ENCODE measurements at places on chromosomes 16 and 17.

- DNase-seq: no peak
Observed at GRCh38 chr17:47955497-47956461, 1.9 kb downstream of the PRR15L start.

- DNase-seq: peak; percentile 51
Observed at GRCh38 chr17:79970576-79971068, 65.0 kb downstream of the TBC1D16 start.

- no peak for DNase-seq
Observed at GRCh38 chr17:65401561-65401960, 159.9 kb downstream of the AXIN2 start.

GRCh38 chr17:20095336-20096080 is 86.3 kb downstream of the SPECC1 start:
- peak; percentile 35 for DNase-seq

DNA sequence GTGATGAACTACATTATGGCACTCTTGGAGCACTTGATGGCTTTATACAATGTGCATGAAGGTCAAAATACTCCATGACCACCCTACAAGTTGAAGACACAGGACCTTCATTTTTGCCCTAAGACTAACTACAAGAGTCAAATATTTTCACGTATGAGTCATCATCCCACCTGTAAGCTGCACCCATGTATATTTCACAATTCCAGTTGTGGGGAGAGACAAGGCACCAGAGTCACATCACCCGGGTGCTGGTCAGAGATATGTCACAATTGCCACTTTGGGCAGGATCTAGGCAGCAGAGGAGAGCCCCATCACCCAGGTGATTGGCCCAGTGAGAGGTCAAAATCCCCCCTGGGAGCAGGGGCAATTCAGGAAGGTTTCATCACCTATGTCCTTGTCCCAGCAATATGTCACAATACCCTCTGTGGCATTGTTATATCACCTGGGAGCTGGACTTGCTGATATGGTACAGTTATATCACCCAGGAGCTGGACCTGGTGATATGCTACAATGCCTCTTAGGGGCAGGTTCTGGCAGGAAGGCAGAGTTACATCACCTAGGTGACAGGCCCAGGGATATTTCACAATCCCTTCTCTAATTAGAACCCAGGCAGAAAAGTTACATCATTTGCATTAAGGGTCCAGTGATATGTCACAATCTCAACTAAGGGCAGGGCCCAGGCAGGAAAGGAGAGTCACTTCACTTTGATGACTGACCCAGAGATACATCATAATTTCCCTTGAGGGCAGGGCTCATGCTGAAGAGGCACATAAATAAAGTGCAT is 1839.2 kb downstream of the TP53TG3F start:
- DNase-seq: no peak

DNA sequence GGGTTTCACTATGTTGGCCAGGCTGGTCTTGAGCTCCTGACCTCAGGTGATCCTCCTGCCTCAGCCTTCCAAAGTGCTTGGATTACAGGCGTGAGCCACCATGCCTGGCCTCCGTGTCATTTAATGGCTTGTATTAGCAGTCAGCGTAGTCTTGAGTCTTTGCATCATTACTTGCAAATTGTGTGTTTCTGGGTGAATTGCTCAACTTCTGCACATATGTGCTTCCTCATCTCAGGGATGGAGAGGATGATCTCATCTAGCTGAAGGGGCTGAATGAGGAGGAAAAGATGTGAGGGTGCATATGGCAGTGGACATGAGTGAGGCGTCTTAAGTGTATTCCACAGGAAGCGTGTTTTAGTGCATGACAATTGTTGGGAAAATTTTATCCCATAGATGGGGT is 155.8 kb downstream of the SNX29 start:
- DNase-seq: no peak

DNA sequence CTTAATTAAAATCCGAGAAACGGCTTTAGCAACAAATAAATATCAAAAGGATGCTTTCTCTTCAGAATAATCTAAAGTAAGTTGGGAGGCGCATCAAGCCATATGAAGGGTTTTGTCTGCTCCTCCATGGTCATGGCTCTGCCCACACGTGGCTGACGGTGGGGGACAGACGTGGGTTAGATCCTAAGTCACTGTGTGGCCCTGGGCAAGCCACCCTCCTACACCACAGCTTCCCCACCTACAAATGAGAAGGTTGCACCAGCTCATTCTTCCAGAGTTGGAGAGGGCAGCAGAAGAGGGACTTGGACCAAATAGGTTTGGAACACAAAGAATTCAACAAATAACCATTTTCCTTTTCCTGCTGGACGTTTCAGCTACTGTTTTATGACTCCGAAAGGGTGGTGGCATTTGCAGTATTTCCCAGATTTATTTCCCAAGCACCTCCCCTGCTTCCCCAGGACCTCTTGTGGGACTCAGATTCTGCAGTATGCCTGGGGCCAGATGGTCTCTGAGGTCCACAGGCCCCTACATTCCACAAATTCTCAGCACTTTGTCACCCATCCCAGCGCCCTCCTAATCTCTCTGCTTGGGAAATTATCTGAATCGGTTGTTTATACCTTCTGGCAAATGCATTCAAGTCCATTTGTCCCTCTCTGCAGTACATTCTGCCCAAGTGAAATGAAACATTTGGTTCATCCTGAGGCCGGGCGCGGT is 17.8 kb downstream of the LRRC75A start:
- no peak for DNase-seq

- no peak for DNase-seq
Observed at GRCh38 chr17:35740216-35740615, 8.8 kb downstream of the RASL10B start.

DNA sequence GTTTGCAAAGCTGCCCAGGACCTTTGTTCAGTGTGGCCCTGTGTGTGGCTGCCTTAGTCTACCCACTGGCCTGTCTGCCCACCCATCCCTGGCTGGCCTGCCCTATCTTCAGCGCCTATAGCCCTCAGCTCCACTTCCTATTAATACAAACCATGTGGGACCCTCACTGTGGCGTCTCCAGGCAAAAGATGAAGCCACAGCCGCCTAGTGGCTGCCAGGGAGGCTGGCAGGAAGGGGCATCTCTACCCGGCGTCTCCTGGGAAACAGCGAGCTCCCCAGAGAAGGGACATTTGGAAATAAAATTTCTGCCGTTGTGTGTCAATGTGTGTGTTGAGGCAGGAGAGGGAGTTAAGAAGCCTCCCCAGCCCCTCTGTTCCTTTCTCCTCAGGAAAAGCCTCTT is 31.5 kb downstream of the NEUROD2 start:
- DNase-seq: no peak

GRCh38 chr17:42337442-42337841 is 49.1 kb downstream of the STAT5A start:
- no peak for DNase-seq

GRCh38 chr17:41529491-41529915 is 1.4 kb upstream of the KRT19 start:
- DNase-seq: no peak

GRCh38 chr17:50956409-50956749 is 90.2 kb upstream of the TOB1 start:
- no peak for DNase-seq

DNA sequence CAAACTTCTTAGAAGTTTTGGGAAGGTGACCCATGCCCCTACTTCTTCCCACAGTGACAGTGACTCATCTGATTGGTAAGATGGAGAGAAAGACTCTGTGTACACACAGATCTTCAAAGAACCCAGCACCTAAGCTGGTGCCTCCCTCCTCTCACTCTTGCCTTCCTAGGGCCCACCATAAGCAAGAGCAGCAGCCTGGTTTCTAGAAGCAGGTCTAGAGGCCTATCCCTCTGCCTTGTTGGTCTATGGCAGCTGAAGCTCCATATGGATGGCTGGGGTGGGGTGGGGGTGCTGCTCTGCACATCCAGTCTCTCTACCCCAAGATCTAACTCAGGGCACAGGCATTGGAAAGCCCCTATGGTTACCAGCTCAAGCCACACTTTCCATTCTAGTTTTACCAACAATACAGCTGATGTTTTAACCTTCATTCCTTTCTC is 47.5 kb downstream of the STAT3 start:
- no peak for DNase-seq

GRCh38 chr17:75614006-75614405 is 19.2 kb upstream of the SMIM5 start:
- DNase-seq: no peak

DNA sequence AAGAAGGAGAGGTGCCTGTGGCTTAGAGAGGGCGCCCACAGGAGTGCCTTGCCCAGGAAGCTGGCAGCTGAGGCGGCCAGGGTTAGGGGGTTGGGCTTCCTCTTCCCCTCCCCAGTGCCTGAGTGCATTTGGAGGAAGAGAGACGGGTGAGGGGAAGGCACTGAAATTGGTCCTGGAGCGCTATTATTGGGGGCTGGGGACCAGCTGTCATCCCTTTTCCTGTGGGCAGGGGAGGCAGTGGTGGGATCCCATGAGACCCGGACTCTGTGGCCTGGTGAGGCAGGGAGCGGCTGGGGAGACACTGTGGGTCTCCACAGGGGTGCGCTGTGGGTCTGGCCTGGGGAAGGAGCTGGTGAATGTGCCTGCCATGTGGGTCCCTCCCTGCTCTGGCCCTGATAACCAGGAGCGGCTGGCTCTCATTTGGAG is 259.7 kb downstream of the SEC14L1 start:
- DNase-seq: no peak

- DNase-seq: no peak
Observed at GRCh38 chr17:59154292-59154720, 680 bp downstream of the SKA2 start.

DNA sequence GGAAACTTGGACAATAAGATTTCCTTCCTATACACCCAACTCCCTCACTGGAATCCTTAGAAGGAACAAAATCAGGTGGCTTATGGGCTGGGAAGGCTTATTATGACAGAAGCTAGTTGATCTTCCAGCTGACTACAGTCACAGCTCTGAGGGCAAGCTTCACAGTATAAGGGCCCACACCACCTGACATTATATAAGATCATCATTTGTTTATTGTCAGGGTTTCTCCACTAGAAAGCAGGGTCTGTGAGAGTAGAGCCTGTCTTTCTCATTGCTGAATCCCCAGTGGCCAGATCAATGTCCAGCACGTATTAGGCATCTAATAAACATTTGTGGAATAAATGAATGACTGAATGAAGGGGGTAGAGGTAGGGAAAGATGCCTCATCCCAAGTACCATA is 57.8 kb upstream of the PHOSPHO1 start:
- no peak for DNase-seq

GRCh38 chr16:14196011-14196410 is 124.9 kb downstream of the MRTFB start:
- no peak for DNase-seq

DNA sequence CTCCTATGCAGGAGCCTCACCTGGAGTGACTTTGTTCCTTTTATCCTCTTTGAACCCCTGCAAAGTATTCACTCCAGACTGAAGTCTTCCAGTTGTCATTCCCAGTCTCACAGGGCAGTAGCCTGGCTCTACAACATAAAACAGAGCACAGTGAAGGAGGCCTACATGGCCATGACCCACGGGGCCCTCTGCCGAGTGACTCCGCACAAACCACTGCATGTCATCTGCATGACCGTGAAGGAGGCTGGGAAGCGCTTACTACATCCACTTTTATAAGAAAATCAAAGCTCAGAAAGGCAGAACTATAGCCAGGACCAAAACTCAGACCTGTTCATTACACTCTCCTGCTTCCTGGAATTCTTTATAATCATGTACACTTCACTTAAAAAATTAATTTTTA is 42.5 kb downstream of the BRD7 start:
- no peak for DNase-seq

GRCh38 chr16:58793366-58793765 is 59.2 kb upstream of the GOT2 start:
- DNase-seq: no peak

- DNase-seq: no peak
Observed at GRCh38 chr17:40453881-40454612, 10.8 kb downstream of the IGFBP4 start.

DNA sequence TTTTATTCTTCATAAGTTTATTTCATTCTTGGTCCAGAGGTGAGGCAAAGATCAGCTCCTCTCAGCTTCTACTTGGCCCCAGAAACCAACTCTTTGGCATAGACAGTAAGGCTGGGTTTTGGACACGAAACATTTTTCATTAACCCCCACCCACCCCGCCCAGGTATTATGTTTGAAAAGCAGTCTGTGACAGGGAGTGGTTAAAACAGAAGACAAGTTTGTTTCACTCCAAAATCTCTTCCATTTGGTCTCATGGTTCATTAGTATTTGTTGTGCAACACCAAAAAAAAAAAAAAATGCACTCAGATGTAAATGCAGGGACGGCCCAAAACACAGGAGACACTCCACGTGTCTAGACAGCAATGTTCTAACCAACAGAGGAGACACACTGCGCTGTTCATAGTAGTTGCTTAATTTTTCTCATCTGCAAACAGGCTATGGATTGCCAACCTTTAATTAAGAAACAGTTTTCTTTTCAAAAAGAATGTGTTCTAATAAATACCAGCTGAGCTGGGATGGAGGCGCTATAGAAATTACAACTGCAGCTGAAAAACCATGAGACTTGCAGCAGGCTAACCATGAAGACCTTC is 39.8 kb upstream of the MMP2 start:
- no peak for DNase-seq

GRCh38 chr16:79093554-79093967 is 507.0 kb downstream of the MAF start:
- no peak for DNase-seq

DNA sequence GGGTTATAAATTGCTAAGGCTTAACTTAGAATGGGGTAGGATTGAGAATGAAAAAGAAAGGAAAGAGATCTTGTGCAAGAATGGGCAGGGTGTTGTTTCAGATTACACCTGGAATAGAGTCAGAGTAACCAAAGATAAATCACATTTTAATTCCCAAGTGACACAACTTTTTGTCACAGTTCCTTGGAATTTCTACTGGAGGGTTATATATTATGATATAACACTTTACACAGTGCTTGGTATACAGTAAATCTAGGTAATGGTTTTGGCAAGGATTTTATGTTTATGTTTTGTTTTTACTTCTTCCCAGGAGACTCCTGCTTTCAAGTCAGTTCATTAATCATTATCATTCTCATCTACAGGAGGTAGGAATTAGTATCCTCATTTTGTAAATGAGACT is 115.7 kb upstream of the KCNJ16 start:
- DNase-seq: no peak

- no peak for DNase-seq
Observed at GRCh38 chr16:85188822-85189672, 76.8 kb upstream of the CIBAR2 start.

DNA sequence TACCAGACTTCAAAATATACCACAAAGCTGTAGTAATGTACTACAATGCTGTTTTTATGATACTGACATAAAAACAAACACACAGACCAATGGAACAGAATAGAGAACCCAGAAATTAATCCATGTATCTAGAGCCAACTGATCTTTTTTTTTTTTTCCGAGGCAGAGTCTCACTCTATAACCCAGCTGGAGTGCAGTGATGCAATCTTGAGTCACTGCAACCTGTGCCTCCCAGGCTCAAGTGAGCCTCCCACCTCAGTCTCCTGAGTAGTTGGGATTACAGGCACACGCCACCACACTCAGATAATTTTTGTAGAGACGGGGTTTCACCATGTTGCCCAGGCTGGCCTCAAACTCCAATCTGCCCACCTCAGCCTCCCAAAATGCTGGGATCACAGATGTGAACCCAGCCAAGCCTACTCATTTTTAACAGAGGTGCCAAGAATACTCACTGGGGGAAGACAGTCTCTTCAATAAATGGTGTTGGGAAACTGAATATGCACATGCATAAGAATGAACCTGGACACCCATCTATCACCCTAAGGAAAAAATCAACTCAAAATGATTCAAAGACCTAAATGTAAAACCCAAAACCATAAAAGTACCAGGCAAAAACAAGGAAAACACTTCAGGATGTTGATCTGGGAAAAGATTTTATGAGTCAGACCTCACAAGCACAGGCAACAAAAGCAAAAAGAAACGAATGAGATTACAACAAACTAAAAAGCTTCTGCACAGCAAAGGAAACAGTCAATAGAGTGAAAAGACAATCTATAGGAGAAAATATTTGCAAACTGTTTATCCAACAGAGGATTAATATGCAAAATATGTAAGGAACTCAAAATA is 63.1 kb downstream of the STX8 start:
- no peak for DNase-seq
